Progenitor cell of endocrine pancreas (in vitro differentiated cells): ENCODE measurements at places on chromosomes 16 and 17.

- DNase-seq, result no peak
These were observed 6.1 kb upstream of the SPN start for GRCh38 chr16:29656688-29657523.

DNA sequence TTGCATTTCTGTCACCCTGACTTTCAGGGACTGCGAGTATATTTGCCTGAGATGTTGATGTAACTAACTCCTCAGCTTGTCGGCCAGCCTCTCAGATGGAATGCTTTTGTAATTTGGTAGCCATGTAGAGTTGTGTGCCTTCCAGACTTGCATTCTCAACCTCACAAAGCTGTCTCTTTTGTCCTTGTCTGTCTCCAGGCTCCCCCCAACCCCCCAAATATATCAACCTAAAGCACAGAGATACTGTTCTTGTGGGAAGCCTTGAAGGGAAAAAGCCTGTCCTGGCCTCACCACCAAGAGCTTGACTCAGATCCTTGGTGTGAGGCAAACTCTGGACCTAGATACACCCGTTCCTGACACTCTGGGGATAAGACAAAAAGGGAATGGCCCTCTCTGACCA is 18.4 kb downstream of the SAP30BP start:
- no peak for DNase-seq

DNA sequence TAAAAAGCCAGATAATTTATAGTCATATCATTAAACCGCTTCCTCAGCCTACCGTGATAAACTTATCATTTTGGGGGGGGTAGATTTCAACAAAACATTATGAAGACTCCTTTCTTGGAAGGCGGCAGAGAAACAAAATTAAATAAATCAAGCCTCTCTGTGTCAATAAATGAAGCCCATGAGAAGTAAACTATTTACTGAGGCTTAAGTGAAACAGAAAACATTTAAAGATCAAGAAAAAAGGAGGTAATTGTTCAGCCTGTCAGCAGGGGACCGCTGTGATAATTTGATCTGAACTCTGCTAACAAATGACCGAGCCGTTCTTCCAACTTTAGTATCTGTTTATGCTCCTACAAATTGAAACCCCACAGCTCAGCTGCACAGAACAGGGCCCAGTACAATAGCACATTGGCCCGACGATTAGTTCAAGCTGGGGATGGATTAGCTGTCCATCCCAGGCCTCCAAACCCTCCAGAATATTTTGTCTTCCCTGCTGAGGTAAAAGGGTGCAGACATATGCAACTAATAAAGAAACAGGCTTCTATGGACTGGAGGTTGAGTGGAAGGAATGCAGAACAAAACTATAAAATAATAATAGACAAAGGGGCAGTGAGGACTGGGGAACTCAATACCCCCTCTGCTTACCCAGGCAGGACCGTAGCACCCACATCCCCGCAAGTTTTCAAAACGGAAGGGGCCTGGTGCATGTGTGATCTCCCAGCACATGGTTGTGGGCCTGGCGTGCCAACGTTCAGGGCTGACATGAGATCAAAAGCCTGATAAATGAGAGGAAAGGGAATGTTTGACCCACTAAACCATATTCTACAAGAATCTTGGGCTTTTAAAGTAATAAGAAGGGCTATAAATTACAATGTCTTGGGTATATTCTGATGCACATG is 298.1 kb upstream of the IRX5 start:
- no peak for DNase-seq

- no peak for DNase-seq
These were observed 251.9 kb downstream of the IRX3 start for GRCh38 chr16:54034684-54035083.

DNA sequence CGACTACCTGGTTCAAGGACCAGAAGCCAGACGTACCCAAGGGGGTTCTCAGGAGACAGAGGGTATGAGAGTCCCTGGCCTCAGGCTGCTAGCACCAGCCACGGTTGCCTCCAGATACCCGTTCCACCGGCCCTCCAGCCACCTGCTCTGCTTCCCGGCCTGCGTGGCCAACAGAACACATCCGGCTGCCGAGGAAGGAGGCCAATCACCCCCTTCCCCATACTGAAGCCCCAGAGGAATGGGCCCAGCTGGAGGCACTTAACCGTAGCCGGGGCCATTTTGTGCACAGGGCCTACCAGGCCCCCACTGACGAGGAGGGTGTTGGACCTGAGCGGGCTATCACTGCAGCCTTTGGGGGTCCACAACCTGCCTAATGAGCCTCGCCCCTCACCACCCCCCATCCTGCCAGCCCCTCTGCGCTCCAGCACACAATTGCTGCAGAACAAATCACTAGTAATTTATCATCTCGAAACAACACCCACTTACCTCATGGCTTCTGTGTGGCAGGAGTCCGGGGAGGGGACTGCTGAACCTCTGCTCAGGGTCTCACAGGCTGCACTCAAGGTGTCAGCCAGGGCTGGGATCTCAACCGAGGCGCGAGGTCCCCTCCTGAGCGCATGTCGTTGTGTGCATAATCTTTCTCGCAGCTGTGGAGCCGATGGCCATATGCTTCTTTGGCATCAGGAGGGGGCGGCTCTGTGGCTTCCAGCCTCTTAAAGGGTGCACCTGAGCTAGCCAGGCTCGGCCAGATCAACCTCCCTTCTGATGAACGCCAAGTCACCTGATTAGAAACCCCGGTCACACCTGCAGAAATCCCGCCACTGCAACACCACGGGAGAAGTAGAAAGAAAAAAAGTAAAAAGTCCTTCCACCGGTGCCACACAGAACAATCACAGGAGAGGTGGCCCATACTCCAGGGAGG is 10.1 kb upstream of the KREMEN2 start:
- no peak for DNase-seq

- DNase-seq, result no peak
These were observed 6.6 kb downstream of the HIC1 start for GRCh38 chr17:2061441-2061958.

DNA sequence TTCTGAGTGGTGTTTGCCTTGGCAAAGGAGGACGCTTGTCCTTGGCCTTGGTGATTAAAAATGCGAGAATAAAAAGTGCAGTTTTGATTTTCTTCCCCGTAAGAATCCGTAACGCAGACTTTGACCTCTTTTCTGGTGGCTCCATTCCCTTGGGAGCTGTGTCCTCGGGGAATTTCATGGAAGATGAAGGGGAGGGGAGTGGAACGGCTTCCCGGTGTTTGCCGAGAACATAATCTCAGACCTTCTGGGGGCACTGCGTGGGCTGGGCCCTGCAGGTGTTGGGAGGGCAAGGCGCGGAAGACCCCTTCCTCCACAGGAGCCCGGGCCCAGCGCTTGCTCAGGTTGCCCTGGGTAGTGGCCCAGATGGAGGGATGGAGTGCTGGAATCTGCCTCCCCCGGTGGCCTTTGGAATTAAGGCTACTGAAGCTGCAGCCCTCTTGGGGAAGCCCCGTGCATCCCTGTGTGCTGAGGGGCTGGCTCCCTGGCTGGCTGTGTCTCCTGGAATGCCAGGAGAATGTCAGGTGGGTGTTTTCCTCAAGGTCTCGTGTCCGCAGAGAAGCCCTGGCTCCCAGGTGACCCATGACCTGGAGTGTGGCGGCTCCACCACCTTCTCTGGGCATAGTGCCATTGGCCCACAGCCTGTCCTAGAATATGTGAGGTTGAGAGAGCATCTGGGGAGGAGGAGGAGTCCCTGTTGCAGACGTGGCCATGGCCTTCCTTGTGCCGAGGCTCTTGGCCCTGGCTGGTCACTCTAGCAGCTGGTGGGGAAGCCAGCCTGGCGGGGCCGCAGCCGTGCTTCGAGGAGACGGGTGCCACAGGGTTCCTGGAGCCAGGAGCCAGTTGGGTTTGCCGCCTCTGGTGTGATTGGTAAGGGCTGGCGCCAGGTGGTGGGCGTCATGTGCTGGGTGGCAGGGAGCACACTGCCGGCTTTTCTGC is 3.1 kb downstream of the BAIAP2 start:
- no peak for DNase-seq

DNA sequence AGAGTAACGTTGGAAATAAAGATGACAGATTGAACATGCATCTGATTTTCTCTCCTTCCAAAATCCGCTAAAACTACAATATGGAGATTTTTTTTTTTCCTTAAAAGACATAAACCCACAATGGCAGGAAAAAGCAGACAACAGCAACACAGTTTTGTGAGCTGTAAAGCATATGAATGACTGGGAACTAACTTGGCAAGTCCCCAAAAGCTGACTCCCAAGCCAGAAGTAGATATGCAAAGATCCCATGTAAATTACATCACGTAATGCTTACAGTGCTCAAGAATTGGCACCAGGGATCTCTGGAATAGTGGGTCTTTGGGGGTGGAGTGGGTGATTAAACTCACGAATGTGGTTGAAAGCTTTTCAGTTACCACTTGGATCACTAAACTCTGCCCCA is 106.6 kb downstream of the ELAC2 start:
- no peak for DNase-seq

- DNase-seq, result no peak
These were observed 43.6 kb upstream of the YPEL2 start for GRCh38 chr17:59287891-59288290.

- no peak for DNase-seq
These were observed 18.1 kb downstream of the MAP3K14 start for GRCh38 chr17:45298546-45299285.

DNA sequence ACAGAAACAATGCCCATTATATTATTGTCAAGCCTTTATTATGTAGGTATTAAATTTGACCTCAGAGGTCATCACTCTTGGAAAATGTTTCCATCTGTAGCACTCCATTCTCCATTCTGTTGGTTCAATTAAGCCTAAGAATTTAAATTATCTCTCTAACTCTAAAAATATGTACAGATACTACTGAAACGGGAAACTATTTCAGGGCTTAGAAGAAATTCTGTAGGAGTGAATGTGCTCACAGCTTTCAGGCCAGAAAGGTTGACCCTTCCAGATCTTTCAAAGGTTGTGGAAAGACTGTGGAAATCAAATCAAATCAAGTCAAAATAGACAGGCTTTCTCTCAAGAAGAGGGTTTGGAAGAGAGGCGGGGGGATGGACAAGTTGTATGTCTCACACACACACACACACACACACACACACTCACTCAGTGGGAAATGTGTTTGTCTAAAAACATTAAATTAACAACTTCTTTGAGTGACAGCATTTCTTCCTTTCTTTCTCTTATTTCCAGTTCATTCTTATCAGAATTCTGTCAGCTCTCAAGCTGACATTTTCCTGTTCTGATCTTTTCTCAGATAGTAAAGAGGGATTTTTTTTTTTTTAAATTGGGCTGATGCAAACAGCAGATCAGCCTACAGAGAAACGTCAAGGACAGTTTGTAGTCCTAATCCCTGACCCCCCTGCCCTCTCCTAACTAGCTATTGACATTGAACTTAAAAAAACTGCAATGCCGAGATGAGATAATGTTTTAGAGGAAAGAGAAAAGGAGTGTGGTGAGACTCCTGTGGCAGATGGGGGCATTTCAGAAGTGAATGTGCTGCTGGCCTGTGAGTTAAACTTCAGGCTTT is 139.0 kb upstream of the ZFHX3 start:
- DNase-seq, result no peak

GRCh38 chr17:41433586-41433985 is 7.2 kb downstream of the KRT38 start:
- no peak for DNase-seq

DNA sequence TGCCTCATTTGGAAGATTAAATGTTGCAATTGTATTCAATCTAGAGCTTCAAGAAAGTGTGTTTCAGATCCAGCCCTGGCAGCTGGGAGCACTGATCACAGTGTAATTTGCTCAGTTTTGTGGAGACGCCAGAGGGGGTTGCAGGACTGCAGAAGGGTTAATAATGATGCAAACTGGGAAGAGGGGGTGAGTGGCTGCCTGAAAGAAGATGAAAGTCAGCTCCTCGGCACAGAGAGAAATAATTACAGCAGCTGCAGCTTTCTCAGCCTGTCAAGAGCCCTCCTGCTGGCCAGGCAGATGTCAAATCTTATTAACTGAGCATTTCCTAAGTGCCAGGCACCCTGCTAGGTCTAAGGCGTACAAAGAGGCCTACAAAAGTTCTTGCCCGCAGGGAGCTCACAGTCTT is 97.7 kb downstream of the ZNF18 start:
- no peak for DNase-seq

GRCh38 chr17:5638596-5638995 is 54.3 kb upstream of the NLRP1 start:
- DNase-seq, result no peak

- no peak for DNase-seq
These were observed 90.9 kb upstream of the PLCG2 start for GRCh38 chr16:81688182-81688581.

GRCh38 chr17:43834106-43834505 is 1.2 kb upstream of the MPP3 start:
- DNase-seq, result no peak

DNA sequence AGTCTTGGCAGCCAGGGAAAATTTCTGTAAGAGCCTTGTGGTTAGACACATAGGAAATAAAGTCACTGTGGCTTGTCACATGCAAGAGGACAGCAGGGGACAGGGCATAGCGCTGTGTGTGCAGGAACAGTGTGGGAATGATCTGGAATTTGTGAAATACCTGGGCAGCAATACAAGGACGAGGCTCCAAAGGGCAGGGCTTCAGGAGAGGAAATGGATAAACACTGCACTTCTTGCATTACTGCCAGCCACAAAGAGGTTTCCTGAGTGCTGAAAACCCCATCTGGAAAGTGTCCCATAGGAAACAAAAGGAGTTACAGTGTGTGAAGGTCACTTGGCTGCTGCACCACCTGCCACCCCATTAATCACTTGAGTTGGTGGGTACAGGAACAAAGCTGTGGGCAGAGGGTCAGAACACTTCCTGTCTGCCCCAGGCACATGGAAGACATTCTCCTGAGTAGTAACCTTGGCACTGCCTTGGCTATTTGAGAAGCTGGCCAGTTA is 12.1 kb upstream of the HP start:
- DNase-seq, result no peak

DNA sequence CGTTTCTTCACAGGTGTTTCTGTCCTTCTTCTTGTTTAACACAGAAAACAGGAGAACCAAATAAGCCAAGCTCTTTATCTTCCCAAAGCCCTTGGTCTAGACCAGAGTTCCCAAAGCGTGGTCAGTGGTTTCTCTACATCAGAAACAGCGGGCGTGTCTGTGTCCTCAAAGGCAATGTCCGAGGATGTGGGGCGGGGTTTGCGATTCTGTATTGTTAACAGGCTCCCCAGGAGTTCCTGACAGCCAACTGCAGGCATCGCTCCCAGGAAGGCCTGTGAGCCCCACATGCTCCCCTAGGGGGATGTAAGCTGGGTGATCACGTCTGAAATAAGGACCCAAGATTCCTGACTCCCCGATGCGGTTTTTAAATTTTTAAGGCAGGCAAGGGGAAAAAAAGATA is 28.4 kb upstream of the SLC25A19 start:
- DNase-seq, result no peak

DNA sequence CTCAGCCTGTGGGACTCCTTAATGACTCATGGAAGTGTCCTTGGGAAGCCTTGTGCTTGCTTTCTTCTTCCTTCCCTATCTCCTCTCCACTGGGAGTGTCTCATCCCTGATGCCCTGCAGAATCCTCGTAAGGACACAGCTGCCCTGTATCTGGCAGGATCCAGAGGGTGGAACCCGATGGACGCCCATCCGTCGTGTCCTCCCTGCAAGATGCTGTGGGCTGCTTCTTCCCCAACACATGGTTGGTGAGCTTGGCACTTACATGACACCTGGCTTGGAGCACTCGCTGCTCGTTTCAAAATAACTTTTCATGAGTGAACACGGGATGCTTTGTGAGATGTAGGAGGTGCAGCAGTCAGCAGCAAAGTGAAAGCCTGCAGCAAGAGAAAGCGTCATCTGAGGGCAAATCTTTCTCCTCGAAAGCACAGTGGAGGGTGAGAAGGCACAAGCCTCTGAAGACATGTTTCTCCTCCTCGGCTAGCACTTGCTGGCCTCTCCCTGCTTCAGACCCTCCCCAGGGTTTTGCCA is 3.3 kb downstream of the CCL15 start:
- no peak for DNase-seq
